ENCODE measurements at places on chromosomes 2 and 18.

GRCh38 chr2:120992791-120993555 lies 257.3 kb downstream of the GLI2 start:
- no peak for DNase-seq

DNA sequence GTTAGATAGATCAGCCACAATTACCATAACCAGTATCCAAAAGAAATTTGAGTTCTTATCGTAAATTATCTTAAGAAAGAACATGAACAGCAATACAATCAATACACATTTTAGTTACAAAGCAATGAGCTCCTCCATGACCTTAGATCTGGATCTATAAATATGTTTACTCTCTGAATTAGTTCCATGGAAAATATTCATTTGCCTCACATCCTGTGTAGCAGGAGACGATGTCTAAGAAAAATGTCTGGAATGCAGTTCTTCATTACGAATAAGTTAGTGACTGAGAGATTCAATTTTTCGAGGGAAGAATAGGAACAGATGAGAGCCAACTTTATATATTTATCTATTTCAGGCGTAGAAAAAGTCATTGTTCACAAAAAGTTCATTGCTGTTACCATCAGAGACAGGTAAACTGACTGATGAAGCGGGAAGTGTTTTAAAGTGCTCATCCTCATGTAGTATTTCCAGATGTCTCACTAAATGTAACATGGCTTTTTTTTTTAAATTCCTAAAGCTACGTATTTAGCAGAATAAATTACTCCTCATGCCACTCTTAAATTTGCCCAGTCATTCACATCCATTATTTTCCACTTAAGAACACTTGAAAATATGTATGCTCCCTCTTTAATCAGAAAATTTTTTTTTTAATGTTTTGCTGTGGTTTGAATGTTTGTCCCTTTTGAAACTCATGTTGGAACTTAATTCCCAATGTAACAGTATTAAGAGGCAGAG lies 106.5 kb upstream of the SCN1A start:
- no peak for DNase-seq

DNA sequence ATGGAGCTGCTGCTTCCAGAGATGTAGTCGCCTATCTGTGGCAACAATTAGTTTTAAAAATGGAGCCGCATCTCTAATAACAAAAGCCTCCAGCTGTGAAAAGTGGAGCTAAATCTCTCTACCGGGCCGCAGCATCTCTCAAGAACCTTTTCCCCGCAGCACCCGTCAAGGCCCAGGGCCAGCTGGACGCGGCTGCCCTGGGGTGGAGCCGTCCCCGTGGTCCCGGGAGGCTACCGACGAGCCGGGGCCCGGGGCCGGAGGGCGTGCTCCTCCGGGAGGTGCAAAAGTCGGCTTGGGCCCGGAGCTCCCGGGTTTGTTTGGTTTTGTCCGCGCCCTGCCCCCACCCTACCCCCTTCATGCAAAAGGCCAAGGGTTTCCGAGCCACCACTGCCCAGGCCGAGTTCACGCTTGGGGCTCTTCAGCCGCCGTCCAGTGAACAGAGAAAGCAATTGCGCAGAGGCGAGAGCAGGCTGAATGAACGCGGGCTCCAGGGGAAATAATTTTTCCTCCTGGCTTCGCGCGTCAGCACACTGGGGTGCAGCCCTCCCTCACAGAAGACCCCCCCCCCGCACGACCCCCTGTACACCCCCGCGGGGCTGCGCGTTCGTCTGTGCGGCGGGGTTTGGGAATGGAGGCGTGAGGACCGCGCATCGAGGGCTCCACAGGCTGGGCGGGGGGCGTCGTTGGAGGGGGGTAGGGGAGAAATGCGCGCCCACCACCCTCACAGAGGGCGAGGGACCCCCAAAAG lies 557 bp upstream of the GREB1L start:
- peak; percentile 8 for DNase-seq

- no peak for DNase-seq
These were observed 47.5 kb downstream of the ZNF638 start for GRCh38 chr2:71379086-71379485.

- no peak for DNase-seq
These were observed 101.5 kb upstream of the GALNT5 start for GRCh38 chr2:157155992-157156391.

DNA sequence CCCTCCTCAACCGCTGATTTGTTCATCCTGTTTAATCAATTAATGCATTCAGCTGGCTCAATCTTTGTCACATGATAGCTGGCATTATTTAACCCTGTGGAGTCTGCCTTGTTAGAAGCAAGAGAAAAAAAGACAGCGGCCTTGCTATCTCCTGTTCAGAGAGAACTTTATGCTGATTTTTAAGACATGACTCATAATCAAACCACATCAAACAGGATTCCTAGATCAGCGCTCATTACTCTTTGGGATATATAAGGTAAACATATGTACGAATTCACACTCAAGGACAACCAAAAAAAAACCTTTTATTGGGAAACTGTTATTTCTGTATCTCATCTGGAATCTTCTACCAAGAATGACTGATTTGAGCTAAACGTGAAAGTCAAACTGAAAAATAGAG lies 195.1 kb downstream of the C1D start:
- DNase-seq = no peak

GRCh38 chr2:100674666-100675065 lies 111.9 kb downstream of the PDCL3 start:
- DNase-seq = no peak

GRCh38 chr18:10245846-10246175 lies 208.6 kb upstream of the APCDD1 start:
- DNase-seq = no peak

GRCh38 chr2:68099260-68099659 lies 36.5 kb upstream of the C1D start:
- no peak for DNase-seq

- peak; percentile 27 for DNase-seq
These were observed 292.1 kb upstream of the KLHL29 start for GRCh38 chr2:23092831-23093230.

- DNase-seq = no peak
These were observed 59.6 kb downstream of the STPG4 start for GRCh38 chr2:47095349-47096020.

DNA sequence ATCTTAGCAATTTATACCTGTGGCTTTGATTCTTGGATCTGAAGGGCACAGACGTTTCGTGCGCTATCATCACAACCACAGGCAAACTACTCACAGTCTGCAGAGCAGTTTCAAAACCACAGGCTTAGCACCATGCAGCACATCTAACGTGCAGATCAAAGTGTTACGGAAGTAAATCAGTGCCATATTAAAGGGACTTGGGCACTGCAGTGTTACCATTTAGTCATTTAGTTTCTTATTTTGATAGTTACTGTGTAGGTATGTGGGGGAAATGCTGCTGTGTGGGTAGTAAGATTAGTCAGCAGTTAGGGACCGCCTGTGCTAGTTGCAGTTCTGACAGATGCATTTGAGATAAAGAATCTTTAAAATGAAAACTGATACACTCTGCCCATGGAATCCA lies 384.0 kb downstream of the NBAS start:
- DNase-seq = no peak

DNA sequence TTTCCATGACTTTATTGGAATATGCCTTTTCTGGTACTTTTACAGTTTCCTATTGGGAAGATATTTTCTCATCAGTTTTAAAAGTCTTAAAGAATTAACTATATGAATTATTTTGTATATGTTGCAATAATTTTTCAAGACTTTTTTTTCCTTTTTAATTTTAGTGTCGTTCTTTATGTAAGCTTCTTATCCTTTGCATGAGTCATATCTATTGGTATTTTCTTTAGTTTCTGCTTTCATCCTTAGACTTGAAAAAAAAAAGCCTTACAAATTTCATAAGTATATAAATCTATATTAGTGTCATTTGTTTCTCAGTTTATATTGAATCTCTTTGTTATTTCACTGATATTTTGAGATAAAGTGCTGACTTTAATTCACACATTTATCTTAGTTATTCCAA lies 94.9 kb downstream of the DSEL start:
- DNase-seq = no peak

DNA sequence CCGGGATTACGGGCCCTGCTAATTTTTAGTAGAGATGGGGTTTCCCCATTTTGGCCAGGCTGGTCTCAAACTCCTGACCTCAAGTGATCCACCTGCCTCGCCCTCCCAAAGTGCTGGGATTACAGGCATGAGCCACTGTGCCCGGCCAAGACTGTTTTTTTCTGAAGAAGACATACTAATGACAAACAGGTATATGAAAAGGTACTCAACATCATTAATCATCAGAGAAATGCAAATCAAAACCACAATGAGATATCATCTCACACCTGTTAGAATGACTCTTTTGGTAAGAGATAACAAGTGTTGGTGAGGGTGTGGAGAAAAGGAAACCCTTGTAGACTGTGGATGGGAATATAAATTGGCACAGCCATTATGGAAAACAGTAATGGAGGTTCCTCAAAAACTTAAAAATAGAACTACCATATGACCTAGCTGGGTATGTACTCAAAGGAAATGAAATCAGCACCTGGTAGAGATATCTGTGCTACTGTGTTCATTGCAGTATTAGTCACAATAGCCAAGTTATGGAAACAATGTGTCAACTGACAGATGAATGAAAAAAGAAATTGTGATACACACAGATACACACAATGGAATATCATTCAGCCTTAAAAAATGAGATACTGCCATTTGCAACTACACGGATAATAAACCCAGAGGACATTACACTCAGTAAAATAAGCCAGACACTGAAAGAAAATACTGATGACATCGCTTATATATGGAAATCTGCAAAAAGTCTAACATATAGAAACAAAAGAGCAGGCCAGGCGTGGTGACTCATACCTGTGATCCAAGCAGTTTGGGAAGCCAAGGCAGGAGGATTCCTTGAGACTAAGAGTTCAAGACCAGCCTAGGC lies 20.8 kb downstream of the SOS1 start:
- no peak for DNase-seq

DNA sequence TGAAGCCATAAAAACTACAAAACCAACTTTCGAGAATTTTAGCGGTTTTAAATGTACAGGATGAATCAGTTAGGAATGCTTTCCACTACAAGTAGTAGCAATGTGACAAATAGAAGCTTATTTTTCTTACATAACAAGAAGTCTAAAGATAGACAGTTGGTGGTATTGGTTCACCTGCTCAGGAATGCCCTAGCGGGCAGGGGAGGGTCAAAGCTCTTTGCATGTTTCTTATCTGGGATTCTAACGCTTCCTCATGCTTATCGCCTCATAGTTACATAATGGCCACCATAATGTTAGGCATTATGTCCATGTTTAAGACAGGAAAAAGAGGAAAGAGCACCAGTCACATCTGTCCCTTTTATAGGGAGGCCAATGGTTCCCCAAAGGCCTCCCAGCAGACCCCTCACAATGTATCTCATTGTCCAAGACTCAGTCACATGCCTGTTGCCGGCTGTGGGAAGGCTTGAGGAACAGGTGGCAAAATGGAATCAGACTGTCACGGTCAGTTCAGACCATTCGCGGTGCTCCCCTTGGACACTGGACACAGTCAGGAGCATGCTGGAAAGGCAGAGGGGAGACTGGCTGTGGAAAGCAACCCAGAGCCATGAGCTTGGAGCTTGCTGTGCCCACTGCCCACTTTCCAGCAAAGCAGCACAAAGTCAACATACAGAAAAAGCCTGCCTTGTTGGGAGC lies 69.4 kb upstream of the ODC1 start:
- no peak for DNase-seq

GRCh38 chr2:98293030-98293429 lies 53.2 kb upstream of the CNGA3 start:
- DNase-seq = no peak

GRCh38 chr2:70519453-70519852 lies 34.2 kb downstream of the TGFA start:
- no peak for DNase-seq

- peak; percentile 12 for DNase-seq
These were observed 4.0 kb downstream of the PKP4 start for GRCh38 chr2:158460632-158461297.

GRCh38 chr2:48885841-48886240 lies 130.3 kb upstream of the LHCGR start:
- no peak for DNase-seq

GRCh38 chr2:45014016-45014702 lies 4.9 kb upstream of the SIX2 start:
- DNase-seq = peak; percentile 78

GRCh38 chr2:6139916-6140315 lies 447.7 kb downstream of the SOX11 start:
- no peak for DNase-seq

DNA sequence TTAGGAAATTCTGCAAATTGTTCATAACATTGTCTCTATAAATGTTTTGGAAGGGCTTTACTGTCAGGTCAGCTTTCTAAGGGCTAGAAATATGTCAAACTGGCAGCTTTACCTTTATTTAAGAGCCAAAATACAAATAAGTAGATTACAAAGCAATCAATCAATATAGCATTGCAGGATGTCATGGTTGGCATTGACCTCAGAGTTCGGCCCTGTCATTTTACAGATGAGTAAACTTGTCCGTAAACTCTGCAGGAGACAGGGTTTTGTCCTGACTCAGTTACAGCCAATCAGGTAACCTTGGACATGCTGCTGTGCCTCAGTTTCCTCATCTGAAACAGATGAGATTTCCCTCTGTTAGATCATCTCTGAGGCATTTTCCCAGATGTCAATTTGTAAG lies 25.9 kb upstream of the ZEB2 start:
- DNase-seq = no peak

DNA sequence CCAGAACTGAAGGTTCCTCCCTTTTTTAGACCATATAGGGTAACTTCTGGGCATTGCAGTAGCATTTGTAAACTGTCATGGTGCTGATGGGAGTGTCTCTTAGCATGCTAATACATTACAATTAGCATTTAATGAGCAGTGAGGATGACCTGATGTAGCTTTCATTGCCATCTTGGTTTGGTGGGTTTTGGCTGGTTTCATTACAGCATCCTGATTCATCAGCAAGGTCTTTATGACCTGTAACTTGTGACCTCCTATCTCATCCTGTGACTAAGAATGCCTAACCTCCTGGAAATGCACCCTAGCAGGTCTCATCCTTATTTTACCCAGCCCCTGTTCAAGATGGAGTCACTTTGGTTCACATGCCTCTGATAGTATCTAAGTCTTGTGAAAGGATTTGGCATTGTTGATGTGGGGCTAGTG lies 159.0 kb downstream of the TMX3 start:
- no peak for DNase-seq

- DNase-seq = no peak
These were observed 29.0 kb upstream of the GIGYF2 start for GRCh38 chr2:232667989-232668583.

DNA sequence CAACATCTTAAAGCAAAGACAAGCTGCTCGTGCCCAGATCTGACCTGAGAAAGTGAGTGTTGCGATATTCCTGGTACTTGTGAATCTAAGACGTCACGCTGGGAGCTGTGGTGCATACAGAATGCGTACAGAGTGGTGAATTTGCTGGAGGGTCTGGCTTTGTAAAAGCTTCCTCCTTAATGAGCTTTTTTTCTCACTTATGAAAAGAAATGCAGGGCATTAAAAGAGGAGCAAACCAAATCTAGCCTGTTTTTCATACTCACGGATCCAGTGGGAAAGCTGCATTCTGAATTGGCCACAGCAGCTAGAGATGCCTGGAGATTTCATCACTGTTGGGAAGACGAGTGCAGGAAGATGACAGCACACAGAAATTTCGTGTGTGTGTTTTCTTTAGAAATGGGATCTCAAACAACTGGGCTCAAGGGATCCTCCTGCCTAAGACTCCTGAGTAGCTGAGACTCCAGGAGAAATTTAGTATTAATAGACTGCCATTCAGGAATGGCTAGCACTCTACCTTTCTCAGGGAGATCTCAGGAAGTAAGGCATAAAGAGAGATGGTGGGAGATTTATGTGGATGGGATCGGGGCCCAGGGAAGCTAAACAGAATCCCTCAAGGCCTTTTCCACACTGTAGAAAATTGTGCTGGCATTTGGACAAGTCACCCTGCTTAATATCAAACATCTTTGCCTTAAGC lies 181.3 kb downstream of the ALPK2 start:
- no peak for DNase-seq

Measured in NB4 (cell line).